Stimulated activated CD8-positive, alpha-beta memory T cell treated with anti-CD3 and anti-CD28 coated beads, Interleukin-7, amount 100 ng/mL, for 24 hours (primary cell): ENCODE measurements at places on chromosomes 4 and X.

DNA sequence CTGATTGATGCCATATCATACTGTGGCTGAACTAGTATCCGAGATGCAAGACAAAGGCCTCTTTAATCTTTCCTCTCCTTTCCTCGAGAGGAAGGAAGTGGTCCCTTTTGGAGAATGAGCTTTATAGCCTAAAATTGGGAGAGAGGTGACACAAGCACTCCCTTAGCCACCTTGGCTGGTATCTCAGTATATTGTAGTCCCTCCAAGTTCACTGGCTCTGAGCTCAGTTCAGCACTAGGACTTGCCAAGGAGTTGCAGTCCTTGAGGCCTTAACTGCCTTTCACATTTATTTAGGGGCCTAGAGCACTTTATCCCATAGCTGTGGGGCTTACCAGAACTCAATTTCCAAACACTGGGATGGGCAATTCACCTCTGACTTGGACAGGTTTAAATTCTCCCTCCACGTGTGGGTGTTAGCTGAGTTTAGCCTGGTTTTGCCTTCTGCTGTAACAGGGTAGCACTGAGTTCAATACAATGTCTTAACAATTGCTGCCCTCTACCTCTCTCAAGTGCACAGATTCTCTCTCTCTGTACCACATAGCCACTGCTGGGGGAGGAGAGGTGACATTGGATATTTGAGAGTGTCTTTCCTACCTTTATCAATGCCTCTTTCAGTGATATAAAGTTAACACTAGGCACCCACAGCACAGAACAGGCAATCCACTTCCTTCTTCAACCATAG lies 216.4 kb downstream of the TECRL start:
- no peak for DNase-seq

DNA sequence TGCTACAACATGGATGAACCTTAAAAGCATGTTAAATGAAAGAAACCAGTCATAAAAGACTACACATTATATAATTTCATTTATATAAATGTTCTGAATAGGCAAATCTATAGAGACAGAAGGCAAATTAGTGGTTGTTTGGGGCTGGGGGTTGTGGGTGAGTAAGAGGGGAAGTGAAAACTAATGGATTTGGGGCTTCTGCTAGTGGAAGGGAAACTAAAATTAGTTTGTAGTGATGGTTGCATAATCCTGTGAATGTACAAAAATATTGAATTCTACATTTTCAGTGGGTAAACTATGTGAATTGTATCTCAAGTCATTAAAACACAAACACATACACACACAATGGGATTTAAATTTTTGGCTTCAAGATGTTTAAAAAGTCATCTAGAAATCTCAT lies 25.4 kb upstream of the LIMCH1 start:
- DNase-seq: no peak

DNA sequence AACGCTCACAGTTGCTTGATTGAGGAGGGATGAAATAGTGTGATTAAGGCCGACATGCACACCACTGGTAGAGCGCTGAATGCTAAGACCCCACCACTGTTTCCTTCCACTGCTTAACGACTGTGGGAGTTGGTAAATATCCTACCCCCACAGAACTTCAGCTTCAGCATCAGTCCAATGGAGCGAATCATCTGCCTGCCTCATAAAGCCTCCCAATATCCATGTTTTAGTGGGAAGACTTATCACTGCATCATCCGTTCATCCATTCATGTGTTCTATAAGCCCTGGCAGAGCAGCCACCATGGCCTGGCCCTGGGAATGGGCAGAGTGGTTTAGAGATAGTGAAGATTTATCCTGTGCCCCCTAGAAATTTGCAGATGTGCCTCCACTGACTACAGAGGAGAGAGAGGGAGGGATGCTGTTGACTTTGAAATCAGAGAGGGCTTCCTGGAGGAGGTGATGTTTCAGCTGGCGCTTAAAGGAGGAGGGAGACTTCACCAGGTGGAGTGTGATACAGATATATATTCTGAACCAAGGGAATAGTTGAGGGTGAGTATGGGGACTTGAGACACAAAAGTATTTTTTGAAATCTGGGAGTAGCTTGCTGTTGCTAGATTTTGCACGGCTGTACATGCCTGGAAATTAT lies 71.9 kb upstream of the STX18 start:
- no peak for DNase-seq

GRCh38 chrX:13414006-13414647 lies 94.3 kb upstream of the ATXN3L start:
- DNase-seq: no peak

DNA sequence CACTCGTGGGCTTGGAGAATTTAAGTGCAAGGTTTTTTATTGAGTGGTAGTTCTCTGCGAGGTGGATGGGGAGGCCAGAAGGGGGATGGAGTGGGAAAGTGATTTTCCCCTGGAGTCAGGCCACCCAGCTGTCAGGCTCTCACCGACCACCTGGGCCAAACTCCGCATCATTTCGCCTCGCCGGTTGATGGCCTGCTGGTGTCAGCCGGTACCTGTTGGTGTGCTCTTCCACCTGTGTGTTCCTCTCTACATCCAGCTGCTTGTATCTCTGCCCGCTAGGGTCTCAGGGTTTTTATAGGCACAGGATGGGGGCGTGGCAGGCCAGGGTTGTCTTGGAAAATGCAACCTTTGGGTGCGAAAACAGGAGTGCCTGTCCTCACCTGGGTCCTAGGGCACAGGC lies 200.9 kb downstream of the DACH2 start:
- DNase-seq: no peak

- DNase-seq: peak; percentile 29
These were observed 33.7 kb upstream of the STX18 start for GRCh38 chr4:4575284-4576211.

- DNase-seq: no peak
These were observed 41.5 kb downstream of the DTHD1 start for GRCh38 chr4:36322921-36323354.

DNA sequence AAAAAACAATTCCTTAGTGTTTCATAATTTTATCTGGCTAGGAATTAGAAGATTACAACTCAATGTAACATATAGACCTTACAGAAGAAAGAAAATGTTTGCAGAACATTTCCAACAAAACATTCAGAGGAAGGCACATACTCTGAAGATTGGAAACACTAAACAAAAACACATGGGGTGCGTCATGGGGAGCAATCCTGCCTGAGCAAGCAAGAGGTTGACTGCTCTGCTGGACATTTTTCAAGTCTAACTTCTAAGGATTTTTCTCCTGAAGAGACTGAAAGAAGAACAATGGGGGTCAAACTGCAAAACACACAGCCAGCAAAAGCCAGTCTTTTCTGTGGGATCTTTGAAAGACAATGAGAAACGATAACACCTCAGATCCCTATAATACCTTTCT lies 182.8 kb downstream of the GUCY2F start:
- no peak for DNase-seq

- peak; percentile 32 for DNase-seq
These were observed 29.3 kb downstream of the CRMP1 start for GRCh38 chr4:5863461-5864113.

- DNase-seq: no peak
These were observed 56.0 kb downstream of the STX18 start for GRCh38 chr4:4485806-4486205.

- DNase-seq: no peak
These were observed 20.4 kb downstream of the FAM184B start for GRCh38 chr4:17761062-17761461.

DNA sequence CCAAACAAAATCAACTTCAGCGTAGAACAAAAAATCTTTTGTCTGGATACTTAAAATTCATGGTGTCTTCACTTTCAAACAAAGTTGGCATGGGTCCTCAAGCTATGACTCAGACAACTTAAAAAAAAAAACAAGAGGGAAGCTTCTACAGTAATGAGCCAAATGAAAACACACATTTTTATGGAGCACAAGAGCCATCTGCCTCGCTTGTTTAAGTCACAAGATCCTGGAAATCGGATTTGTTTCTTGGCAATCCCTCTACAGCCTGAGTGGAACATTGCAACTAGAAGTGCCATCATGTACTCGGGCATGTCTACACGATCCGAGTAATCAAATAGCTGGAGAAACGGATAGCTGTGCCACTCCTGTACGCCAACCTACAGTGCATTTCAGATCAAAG lies 22.6 kb downstream of the LAMP2 start:
- no peak for DNase-seq

DNA sequence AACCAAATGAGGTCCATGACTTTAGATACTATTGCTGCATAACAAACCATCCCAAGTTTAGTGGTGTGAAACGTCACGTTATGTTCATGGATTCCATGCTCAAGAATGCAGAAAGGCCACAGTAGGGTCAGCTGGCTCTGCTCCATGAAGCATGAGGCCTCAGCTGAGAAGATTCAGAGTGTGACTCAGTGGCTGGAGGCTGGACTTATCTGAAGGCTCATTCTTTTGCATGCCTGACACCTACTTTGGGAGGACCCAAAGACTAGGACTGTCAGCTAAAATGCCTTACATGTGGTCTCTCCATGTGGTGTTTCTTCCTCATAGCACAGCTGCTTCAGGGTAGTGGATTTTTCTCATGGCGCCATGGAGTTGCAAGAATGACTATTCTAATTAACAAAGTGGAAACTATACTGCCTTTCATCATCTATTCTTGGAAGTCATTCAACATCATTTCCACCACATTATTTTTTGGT lies 11.5 kb upstream of the CCDC149 start:
- no peak for DNase-seq

DNA sequence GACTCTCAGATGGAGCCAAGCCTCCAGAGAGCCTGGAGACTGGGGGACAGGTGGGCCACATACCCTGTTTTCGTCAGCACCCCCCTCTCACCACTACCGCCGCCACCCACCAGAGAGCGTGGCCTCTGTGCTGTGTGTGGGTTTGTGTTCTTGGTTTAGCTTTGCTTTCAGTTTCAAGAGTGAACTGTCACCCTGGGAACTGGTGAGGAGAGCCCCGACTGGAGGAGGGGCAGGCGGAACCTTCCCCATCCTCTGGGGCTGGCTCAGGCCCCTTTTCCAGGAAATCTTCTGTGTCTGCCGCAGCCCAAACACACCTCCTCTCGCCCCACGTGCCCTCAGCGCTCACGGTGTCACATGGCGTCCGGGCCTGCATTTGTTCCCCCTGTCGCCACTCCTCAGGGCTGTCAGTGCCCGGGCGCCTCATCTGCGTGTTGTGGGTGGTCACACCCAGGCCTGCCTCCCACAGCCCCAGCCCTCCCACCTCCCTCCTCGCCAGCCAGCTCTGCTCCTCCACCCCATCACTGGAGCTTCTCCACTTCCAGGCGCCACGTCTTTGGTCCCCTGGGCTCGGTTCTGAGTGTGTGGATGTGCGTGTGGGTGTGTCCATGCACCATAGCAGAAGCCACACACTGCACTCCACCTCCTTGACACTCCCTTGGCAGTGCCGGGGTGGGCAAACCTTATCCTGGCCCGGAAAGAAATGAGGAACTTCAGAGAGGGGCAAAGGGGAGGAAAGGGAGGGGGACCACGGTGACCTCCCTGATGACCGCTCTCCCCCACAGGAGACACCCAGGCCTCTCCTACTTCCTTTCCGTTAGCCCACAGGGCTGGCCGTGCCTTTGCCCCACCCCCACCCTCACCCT lies 27.8 kb downstream of the ELF4 start:
- peak; percentile 45 for DNase-seq

GRCh38 chr4:161792991-161793390 lies 370.8 kb downstream of the FSTL5 start:
- DNase-seq: no peak

DNA sequence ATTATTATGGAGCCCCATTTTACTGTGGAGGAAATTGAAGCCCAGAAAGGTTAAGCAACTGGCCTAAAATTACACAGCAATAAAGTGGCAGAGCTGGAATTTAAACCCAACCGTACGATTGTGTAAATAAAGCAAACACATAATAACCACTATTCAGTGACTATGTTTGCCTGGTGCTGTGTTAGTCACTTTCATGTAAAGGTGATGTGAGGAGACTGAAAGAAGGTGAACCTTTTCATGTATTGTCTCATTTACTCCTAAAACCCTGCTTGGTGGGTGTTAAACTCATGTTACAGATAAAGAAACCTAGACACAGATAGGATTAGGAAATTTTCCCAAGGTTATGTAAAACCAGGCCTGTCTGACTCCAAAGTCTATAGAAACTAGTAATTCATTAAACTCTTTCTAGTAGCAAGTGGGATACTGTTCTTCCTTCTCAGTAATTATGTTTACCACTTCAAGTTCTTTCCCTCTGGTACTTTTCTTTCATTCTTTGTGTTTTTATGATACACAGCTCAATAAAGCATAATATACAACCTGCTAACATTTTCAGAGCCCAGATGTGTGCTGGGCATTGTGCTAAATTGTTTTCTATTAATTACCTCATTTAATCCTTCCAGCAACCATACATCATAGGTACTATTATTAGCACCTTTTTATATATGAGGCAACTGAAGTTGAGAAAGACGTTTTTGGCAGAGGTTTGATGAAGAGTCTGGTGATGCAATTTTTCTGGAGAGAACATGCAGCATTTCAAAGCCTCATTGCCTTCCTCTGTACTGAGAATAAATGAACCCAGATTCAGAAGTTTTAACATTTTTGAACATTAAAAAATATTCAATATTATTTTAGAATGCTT lies 202.7 kb downstream of the SPRY1 start:
- DNase-seq: no peak

- no peak for DNase-seq
These were observed 188.7 kb downstream of the STIM2 start for GRCh38 chr4:27049239-27049829.

GRCh38 chr4:123480706-123481418 lies 84.3 kb downstream of the SPRY1 start:
- DNase-seq: no peak

GRCh38 chr4:40173470-40173875 lies 23.4 kb upstream of the RHOH start:
- DNase-seq: no peak

DNA sequence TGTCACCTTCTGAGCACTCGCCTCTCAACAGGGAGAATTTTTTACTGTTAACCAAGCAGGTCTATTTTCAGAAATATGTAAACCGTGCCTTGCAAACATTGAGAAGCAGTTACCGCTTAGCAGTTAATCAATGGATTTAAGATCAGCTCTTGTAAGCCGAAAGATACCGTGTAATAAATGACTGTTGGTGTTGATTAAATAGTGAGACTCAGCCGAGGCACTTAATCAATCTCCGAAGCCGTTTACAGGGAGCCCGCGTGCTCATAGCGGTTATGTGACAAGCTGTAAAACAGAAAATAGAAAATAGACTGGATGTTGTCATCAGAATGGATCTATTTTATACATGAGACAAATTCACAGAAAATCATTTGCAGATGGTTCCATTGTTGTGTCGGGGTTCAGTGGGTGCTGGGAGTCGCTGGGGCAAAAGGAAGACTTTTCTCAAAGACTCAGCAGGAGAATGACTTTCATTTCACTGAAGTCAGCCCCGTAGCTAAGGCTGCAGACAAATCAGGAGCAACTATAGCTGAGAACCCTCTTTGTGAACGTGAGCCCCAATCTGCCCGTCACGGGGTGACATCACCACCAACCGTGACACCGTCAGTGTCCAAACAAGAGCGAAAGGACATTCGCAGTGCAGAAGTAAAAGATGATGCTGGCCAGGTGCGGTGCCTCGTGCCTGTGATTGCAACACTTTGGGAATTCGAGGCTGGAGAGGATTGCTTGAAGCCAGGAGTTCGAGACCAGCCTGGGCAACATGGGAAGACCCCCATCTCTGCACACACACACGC lies 275.3 kb downstream of the CRLF2 start:
- DNase-seq: no peak

- no peak for DNase-seq
These were observed 54.1 kb downstream of the TXK start for GRCh38 chr4:48079972-48080391.

GRCh38 chr4:125808570-125808969 lies 493.8 kb downstream of the FAT4 start:
- no peak for DNase-seq

GRCh38 chr4:26780539-26780938 lies 80.1 kb upstream of the STIM2 start:
- DNase-seq: no peak
